ENCODE measurements at places on chromosomes 3 and 15.

GRCh38 chr3:34005886-34006285, 207.5 kb downstream of the PDCD6IP start:
- no peak overlapping the region for H3K27ac ChIP-seq
- no peaks in the 10 kb centered on the region for H3K36me3 ChIP-seq
- no peak for DNase-seq
- H3K4me3 ChIP-seq: no peak overlapping the region
- no peaks in the 10 kb centered on the region for H3K27me3 ChIP-seq

DNA sequence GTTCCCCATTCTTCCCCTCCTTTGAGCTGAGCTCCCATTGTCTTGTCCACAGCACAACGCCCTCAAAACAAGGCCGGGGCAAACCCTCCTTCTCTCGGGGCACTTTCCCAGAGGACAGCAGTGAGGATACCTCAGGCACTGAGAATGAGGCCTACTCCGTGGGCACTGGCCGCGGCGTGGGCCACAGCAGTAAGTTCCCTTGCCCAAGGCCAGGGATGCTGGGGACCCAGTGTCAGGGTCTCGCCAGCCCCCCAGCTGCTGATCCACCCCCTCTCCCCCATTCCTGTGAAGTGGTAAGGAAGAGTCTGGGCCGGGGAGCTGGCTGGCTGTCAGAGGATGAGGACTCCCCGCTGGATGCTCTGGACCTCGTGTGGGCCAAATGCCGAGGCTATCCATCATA, 4.2 kb upstream of the OGG1 start:
- H3K4me1 ChIP-seq: peaks cover 14% of the 10 kb centered on the region
- no peaks in the 10 kb centered on the region for H3K27me3 ChIP-seq
- H3K27ac ChIP-seq: no peak overlapping the region

- no peak overlapping the region for H3K27ac ChIP-seq
- DNase-seq: no peak
- H3K4me1 ChIP-seq: no peaks in the 10 kb centered on the region
- no peaks in the 10 kb centered on the region for H3K27me3 ChIP-seq
- H3K36me3 ChIP-seq: no peaks in the 10 kb centered on the region
- H3K4me3 ChIP-seq: no peak overlapping the region
Observed at GRCh38 chr3:8456412-8456811, 45.2 kb upstream of the LMCD1 start.

GRCh38 chr3:159865041-159865579, 123.5 kb upstream of the IL12A start:
- peaks cover 17% of the 10 kb centered on the region for H3K4me1 ChIP-seq
- H3K27me3 ChIP-seq: no peaks in the 10 kb centered on the region
- no peaks in the 10 kb centered on the region for H3K36me3 ChIP-seq
- no peak overlapping the region for H3K4me3 ChIP-seq

DNA sequence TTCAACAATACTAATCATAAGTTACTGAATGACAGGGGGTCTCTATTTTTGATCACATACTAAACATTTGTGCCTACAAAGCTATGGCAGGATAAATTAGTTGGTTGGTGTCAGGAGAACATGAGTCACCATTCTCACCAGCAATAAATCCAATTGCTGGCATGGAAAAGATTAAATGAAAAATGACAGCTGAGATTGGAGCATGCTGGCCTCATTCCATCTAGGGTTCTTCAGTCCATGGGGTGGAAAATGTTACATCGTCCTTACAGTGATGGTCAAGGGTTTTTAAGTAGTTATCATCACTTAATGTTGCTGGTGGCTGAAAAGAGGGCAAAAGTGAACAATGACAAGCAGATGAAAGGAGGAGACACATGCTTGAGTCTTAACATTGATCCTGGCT, 180.1 kb upstream of the BCL6 start:
- DNase-seq: no peak
- H3K36me3 ChIP-seq: no peaks in the 10 kb centered on the region
- H3K4me3 ChIP-seq: no peak overlapping the region
- H3K4me1 ChIP-seq: peaks cover 20% of the 10 kb centered on the region
- H3K27ac ChIP-seq: no peak overlapping the region

DNA sequence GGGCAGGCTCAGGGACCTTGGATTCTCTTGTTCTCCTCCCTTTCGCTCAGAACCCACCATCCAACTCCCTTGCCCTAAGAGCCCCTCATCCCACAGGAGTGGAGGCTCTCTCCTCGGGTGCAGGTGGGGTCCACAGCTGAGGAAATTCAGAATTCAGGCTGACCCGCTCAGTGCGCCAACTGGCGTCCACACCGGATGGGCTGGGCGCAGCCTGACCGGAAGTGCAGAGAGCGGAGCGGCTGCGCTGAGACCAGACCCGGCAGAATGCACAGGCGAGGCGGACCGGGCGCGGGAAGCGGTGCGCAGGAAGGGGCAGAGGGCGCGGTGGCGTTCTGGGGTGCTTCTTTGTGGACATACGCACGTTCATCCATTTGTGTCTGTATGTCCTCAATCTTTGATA, 210.4 kb upstream of the NDN start:
- no peak for DNase-seq
- no peak overlapping the region for H3K4me3 ChIP-seq
- no peaks in the 10 kb centered on the region for H3K27me3 ChIP-seq
- no peaks in the 10 kb centered on the region for H3K4me1 ChIP-seq
- no peaks in the 10 kb centered on the region for H3K36me3 ChIP-seq

DNA sequence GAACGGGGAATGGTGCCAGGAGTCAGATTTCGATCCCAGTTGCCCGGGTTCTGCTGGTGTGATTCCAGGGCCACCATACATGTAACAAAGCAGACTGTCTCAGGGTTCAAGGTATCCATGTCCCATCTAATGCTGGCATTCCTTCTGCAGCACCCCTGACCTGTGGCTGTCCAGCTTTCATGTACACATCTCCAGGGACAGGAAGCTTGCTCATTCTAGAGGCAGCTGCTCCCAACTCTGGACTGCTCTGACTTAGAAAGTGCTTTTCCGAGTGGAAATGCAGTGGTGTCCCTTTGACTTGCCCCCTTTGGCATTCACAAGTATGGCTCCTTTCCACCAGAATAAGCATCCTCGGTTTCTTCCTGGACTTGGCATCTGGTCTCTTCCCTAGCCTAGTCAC, 30.9 kb downstream of the PML start:
- no peaks in the 10 kb centered on the region for H3K27me3 ChIP-seq
- DNase-seq: no peak
- H3K36me3 ChIP-seq: peaks cover 96% of the 10 kb centered on the region
- no peak overlapping the region for H3K4me3 ChIP-seq
- no peak overlapping the region for H3K27ac ChIP-seq
- no peaks in the 10 kb centered on the region for H3K4me1 ChIP-seq

Data from CD14-positive monocyte (primary cell).